ENCODE measurements at places on chromosomes 1 and 21. TPM values are rescaled to one million over a fixed set of nuclear protein-coding genes. Genes with fewer than 3 reads are reported as not detected.

DNA sequence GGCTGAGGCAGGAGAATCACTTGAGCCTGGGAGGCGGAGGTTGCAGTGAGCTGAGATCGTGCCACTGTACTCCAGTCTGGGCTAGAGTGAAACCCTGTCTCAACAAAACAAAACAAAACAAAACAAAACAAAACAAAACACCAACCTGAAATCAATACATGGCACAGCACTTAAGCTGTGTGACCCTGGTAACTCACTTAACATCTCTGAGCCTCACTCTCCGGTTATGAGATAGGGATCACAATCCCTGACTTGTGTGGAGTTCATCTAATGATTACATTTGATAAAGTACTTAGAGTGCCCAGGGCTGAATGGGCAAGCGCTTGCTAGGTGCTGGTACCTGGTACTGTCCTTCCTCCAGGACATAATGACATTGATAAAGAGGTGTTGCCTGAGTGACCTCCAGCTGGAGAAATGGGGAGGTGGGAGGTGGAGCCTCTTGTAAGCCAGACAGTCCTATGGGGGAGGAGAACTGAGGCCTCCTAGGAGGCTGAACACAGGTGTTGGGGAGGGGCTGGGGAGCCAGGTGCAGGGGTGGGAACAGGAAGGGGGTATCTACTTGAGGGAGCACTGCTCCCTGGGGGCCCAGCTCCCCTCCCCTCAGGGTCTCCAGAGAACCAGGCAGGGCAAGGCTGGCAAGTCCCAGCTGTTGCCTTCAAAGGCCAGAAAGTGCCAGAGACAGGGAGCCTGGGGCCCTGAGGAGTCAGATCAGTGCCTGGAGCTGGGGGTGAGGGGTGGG is 17.9 kb downstream of the FOXO6 start:
- no peak for DNase-seq

DNA sequence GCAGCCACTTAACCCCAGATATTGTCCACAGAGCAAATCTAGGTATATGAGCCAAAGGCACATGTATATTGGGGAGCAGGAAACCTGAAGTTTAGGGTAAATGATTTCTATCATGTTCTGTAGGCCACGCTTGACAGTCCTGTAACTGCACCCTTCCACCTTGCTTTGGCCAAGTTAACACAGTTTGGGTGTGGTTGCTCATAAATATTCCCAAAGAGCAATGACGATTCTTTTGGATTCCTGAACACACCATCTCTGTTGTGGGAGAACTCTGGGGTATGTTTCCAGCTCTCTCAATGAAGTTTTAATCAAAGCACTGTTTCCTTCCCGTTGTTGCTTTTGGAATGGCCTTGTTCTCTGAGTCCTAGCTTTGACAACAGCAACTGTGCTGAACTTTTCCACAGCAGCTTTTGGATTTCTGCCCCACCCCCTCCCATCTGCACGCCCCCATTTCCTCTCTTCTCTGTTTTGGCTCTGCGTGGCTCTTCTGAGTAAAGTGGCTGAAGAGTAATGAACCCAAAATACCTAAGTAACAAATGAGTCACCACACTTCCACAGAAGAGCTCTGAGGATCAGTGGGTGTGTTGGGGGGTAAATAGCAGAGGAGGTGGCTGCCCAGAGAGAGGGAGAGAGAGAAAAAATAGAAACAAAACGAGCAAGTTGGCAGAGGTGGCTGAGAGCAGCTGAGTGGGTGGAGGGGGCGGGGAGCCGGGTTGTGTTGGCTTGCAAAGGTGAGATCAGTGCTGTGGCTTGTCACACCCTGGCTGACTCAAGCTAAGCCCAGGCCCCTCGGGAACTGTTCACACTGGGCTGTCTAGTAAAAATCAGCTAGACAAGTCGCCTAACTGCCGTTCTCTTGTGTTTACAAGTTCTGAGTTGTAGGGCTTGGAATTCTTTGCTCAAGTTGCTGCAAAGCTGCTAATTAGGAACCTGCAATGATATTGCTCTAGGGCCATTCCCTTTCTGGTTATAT is 26.9 kb upstream of the RAP1A start:
- DNase-seq: peak; percentile 88

GRCh38 chr21:18478513-18478912 is 74.9 kb upstream of the TMPRSS15 start:
- DNase-seq: no peak

Gene LPGAT1
- 27.5 TPM for total RNA-seq

DNA sequence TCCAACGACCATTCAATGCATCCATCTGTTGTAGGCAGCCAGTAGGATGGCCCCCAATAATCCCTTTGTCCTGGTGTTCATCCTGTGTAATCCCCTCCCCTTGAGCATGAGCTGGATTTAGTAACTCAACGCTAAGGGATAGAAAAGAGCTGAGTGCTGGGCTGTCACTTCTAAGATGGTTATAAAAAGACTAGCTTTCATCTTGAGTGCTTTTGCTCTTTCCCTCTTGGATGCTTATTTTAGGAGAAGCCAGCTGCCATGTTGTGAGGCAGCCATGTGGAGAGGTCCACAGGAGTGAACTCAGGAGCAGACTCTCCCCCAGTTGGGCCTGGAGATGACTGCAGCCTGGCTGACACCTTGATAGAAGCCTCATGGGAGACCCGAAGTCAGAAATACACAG is 401.5 kb downstream of the VAV3 start:
- no peak for DNase-seq

GRCh38 chr1:197471248-197471985 is 203.4 kb downstream of the CRB1 start:
- DNase-seq: no peak

- DNase-seq: no peak
Measured at GRCh38 chr1:6884652-6885153, 99.4 kb downstream of the CAMTA1 start.

Gene PTAFR
- 4.8 TPM for total RNA-seq

Gene PCBP3
- 18.4 TPM for total RNA-seq

DNA sequence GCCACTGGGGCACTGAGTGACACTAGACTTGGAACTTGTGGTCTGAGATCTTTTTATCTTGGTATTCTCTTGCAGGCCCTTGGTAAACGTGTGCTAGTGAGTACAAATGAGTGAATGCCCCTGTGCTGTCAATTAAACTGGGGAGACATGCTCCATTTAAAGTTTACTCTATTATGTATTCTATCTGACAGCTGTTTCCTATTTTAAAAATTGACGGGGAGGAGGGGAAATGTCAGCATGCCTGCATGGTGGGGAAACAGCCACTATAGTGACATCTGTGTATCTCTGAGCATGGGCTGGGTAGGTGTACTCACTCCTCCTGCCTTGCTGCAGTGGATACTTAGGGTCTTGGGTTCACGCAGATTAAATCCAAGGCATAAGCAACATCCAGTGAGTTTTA is 59.0 kb upstream of the IKBKE start:
- no peak for DNase-seq

- DNase-seq: peak; percentile 88
Measured at GRCh38 chr1:151839457-151840403, at the start of gene C2CD4D. Gene C2CD4D, minus strand, starts transcription at chr1:151839820. Its CDS starts 831 bp downstream, at chr1:151838989.

DNA sequence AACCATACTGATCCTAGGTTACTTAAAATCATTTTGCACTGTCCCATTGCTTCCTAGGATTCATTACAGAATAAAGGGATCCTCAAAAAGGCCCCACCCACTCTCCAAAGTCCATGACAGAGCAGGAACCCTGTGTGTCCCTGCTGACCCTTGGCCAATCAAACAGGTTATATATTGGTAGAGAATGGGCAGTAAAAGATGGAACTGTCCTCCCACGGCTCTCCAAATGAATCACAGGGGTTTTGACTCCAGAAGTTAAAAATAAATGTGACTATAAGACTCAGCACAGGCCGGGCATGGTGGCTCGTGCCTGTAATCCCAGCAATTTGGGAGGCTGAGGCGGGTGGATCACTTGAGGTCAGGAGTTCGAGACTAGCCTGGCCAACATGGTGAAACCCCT is 65.5 kb downstream of the ACOT7 start:
- DNase-seq: no peak

Gene HPCAL4
- 0.51 TPM for total RNA-seq

DNA sequence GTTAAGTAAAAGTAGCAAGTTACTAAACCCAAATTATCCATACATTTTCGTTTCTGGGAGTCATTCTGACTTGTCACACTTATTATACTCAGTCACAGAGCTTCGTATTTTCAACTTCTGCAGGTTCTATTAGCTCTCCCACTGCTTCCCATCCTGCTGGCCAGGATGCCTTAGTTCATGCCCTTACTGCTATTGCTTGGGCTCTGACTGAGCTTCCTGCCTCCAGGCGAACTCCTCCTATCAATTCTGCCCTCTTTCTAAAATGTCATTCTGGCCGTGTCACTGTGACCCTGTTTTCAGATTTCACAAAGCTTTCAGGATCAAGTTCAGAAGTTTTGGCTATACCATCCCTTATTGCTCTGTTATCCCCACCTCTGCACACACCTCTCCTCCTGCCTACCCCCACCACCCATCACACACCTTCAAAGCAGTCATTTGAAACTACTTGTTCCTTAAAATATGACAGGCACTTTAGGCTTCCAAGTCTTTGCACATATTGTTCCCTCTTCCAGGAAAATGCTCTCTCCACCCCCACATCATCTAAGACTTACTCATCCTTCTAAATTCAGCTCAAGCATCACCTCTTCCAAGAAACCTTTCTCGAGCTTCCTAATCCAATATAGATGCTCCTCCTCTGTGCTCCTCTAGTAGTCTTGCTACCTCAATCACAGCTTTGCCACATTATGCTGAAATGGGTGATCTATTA is 278.0 kb downstream of the BRINP2 start:
- no peak for DNase-seq

Gene FNDC5
- total RNA-seq: 0.41 TPM

GRCh38 chr1:81617308-81617967 is 183.3 kb upstream of the ADGRL2 start:
- no peak for DNase-seq

GRCh38 chr1:46369542-46370213 is 24.4 kb upstream of the FAAH start:
- DNase-seq: no peak

All from mucosa of descending colon (tissue), 3 donors.